ENCODE measurements at places on chromosomes 5 and 9.
A peak's percentile ranks its signal among the peaks of the same experiment; 100 is the strongest.

- DNase-seq: no peak
Observed at GRCh38 chr9:120281665-120282064, 298.3 kb downstream of the CDK5RAP2 start.

GRCh38 chr5:177338251-177339106 is 13.0 kb downstream of the LMAN2 start:
- no peak for DNase-seq

GRCh38 chr5:24472518-24472917 is 172.3 kb downstream of the CDH10 start:
- no peak for DNase-seq

GRCh38 chr5:149870232-149870631 is 74.4 kb downstream of the PDE6A start:
- DNase-seq: no peak

GRCh38 chr5:111063709-111064322 is 7.7 kb upstream of the TSLP start:
- no peak for DNase-seq

DNA sequence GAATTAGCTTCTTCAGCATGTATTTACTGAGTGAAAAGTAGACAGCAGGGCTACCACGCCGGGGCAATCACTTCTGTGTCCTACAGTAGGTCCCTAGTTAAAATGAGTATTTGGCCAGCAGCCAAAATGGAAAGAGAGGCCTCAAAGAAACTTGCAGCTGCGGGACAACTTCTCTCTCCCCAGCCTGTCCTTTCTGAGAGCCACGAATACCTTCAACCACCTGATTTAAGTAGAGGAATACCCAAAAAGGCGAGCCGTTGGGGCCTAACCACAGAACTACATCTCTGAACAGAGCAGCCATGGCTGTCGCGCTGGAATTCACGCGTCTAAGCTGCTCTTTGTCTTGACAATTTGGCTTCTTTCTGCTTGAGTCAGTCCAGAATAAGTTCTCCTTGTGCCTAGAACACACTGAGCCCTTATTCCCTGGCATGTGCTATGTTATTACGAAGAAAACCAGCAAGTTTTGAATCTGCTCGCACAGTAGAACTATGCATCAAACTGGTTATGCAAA is 43.8 kb upstream of the GOLPH3 start:
- DNase-seq: peak; percentile 41

- DNase-seq: no peak
Observed at GRCh38 chr5:121462441-121462840, 389.2 kb upstream of the FTMT start.

GRCh38 chr5:108280960-108281569 is 100.8 kb downstream of the FBXL17 start:
- DNase-seq: no peak

DNA sequence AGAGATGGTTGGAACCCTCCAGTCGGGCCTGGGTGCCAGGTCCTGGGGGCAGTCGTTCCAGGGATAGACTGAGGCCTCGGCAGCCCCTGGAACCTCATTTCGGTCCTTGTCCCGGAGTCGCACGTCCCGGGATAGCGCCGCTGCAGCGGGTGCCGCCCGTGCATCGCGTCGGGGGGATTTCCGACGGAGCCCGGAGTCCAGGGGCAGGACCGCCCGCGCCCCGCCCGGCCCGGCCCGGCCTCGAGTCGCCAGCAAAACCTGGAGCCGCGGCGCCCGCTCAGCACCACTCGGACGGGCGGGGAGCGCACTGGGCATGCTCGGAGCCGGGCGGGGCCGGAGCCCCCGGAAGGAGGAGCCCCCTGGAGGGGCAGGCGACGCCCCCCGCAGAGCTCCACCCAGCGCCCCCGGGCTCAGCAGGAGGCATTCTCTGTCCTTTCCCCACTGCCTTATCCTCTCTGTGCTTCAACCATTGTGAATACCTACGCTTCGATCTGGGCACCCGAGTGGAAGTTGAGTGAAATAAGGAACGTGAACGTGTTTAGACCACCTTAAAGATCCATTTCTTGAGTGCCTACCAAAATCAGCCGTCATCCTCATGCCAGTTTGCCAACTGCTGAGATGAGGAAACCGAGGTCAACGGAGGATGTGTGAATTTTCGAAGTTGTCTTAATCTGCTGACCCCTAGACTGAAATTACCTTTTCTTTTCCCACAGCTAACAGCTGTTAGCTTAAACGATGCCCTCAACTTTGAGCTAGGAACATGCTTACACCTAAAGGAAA is 1.7 kb upstream of the PTPN3 start:
- DNase-seq: peak; percentile 82

DNA sequence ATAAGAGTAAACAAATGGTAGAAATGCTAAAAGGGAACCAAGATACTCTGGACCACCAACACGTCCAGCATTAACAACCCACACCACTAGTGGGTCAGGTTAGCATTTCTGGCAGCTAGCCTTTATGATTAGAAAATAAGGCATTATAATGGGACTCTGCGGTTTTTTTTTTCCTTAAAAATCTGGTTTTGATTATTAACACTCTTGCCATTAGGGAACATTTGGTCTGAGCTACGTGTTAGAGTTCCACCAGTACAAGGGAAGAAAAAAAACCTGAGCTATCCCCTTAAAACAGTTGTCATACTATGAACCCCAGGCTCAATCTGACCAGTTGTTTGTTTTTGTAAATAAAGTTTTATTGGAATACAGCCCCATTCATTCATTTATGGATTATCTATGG is 110.4 kb downstream of the NTRK2 start:
- DNase-seq: no peak

- no peak for DNase-seq
Observed at GRCh38 chr5:167513381-167513780, 778.1 kb upstream of the WWC1 start.

DNA sequence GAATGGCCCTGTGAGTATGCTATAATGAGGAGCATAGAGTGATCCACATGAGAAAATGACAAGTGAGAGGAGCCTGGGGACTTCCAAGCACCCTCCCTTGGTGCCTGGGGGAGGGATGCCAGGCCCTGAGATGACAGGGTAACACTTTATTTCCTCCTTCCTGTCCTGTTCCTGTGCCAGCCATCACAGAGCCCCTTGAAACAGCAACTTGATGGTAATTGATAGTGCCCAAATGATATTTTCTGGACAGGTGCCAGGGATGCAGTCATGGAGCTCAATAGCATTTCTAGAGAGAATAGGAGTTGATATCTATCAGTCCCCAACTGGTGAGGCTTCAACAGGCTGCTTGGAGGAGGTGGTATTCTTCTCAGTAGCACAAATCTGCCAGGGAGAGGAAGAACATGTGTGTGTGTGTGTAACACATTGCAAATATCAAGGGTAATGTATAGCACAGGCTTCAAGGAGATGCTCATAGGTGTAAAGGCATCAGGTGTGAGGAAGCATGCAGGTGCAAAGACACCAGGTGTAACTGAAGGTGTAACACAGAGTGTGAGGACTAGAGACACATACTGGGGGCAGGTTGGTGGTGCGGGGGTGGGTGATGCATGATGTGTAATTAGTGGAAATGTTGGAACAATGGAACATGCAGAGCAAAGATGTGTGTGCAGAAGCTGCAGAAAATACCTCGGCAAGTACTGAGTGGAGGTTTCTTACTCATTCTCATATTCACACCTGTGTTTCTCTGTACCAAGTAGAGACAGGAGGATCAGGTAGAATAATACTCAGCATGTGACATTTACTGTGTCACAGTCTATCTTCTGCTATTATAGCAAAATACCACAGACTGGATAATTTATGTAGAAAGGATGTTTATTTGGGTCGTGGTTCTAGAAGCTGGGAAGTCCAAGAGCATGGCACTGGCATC is 18.1 kb upstream of the WWC1 start:
- no peak for DNase-seq

- DNase-seq: no peak
Observed at GRCh38 chr9:129582855-129583254, 38.0 kb downstream of the C9orf50 start.

DNA sequence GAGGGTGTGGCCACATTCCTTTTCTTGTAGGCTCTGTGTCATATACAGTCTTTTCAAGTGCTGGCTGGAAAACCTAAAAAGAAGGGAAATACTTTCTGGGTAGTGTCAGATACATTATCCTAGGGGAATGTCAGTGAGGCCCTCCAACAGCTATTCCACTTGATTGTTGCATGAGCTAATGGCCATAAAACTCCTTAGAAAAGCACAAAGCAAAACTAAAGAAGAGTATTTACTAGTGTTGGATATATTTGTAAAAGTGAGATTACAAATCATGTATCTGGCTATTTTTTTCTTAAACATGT is 829 bp downstream of the ANXA1 start:
- peak; percentile 75 for DNase-seq

DNA sequence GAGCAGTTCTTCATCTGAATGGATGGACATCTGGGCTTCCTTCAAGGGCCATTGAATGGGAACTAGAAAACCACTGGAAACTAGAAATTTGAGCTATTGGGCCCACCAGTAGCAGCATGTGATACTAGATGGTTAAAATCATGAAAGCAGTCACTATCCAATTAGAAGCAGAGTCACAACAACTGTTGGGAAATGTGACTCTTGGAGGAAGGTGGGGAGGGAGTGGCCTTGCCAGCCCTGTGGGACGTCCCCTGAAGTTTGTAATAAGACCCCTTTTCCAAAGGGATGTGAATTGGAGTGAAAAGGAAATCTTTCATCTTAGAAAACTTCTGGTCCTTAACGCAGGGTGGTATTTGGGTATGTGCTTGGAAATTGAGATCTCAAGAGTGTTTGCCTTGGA is 5.6 kb downstream of the RAB24 start:
- no peak for DNase-seq

- DNase-seq: peak; percentile 33
Observed at GRCh38 chr5:148387325-148387724, 3.6 kb downstream of the FBXO38 start.

- DNase-seq: no peak
Observed at GRCh38 chr9:120768247-120768646, 25.0 kb downstream of the FBXW2 start.

DNA sequence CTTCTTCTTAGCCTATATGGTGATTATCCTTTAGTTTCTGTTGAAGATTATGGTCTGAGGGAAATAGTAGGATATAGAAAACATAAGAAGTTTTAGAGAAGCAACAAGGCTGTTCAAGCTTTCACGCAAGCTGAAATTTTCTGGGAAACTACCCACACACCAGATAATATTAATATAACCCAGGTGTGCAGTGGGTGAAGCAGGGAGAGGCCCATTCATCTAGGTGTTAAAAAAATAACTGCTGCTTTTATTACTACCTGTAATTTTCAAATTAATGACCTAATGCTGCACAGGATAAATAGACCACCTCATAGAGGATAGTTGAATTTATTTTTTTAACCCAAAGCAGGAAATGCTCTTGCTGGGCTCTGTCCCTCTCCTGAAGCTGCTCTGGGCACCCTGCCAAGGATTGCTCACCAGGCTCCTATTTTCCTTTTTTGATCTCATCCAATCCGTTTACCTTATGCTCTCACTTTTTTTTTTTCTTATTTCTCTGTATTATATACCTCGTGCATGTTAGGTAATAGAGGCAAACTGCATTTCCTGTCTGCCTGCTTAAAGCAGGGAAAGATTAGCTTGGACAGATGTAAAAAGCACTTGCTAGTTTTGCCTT is 124.3 kb upstream of the SLC12A2 start:
- DNase-seq: peak; percentile 75

DNA sequence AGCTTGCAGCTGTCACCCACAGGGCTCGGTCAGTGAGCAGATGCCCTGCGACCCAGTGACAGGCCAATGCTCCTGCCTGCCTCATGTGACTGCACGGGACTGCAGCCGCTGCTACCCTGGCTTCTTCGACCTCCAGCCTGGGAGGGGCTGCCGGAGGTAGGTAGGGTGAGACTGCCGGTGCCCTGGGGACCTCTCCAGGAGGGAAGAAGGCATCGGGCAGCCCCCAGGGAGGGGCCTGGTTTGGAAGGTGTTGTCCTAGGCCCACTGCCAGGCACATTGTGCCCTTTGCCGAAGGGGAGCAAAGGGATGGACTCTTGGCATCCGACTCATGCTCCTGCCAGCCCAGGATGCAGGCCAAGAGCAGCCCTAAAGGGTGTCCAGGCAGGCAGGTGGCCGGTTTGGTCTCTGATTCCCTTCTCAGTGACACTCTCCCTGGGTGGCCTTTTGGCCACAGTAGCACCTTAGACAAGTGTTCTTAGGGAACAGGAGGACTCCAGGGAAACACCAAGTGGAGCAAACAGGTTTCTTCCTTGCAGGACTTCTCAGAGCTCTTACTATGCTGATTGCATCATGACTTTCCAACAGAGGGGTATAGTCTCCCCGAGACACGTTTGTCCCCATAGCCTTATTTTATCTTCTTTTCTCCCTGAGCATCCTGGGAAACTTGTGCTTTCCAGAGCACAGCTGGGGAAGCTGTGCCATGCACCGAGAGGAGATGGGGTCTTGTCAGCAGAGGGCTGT is 28.1 kb upstream of the AIF1L start:
- DNase-seq: no peak

GRCh38 chr9:92378865-92379560 is 25.4 kb downstream of the OGN start:
- DNase-seq: no peak

DNA sequence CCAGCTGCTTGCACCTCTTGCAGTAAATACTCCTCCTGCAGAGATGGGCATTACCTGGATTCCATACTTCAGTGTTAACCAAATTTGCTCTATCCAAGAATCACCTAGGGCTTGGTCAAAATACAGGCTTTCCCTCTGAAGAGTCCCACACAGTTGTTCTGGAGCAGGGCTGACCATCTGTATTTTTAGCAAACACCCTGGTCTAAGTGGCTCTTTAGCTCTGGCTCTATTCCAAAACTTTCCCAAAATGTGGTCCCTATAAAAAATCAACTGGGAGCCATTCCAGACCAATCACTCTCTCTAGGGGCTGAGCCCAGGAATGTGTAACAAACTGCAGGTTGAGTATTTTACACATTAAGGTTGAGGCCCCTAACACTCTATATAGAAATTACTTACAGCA is 153.7 kb downstream of the SPOCK1 start:
- DNase-seq: no peak

DNA sequence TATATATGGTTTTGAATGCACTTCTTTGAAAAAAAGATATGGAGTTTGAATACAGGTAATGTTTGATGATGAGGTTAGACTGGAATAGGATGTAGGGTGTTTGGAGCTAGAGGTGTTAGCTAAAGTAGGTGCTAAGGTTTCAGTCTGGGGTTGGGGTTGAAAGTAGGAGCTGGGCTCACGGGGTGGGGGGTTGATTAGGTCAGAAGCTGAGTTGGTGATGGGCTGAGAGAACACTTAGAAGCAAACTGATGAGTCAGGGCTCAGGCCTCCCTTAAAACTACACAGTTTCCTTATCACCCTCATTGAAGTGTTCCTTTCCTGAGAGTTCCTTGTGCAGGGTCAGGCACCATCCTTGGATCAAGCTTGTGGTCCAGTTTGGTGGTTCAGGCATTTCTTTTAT is 308.8 kb upstream of the ADAMTS16 start:
- DNase-seq: no peak

GRCh38 chr9:35690614-35691333 is 1.0 kb upstream of the TPM2 start:
- DNase-seq: peak; percentile 93

DNA sequence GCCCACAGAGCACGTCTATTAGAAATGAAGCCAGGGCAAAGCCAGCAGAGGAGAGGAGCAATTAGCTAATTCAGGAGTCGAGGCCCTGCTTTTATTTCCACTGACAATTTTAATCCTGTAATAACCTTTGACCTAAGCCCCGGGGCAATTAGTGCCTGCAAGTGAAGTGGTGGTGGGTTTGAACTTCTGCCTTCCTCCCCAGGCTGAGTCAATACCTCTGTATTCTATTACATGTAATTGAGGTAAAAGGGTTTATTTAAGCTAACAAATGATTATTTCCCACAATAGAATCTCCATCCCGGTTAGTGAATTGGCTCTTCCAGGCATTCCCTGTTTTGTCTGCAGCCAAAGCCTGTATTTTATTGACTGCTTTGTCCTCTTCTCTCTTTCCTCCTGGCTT is 49.9 kb downstream of the FGF18 start:
- no peak for DNase-seq

GRCh38 chr5:96434201-96434645 is 1.2 kb upstream of the PCSK1 start:
- DNase-seq: peak; percentile 90
